AG09309 (cell line): ENCODE measurements at places on chromosomes 13 and 19.

DNA sequence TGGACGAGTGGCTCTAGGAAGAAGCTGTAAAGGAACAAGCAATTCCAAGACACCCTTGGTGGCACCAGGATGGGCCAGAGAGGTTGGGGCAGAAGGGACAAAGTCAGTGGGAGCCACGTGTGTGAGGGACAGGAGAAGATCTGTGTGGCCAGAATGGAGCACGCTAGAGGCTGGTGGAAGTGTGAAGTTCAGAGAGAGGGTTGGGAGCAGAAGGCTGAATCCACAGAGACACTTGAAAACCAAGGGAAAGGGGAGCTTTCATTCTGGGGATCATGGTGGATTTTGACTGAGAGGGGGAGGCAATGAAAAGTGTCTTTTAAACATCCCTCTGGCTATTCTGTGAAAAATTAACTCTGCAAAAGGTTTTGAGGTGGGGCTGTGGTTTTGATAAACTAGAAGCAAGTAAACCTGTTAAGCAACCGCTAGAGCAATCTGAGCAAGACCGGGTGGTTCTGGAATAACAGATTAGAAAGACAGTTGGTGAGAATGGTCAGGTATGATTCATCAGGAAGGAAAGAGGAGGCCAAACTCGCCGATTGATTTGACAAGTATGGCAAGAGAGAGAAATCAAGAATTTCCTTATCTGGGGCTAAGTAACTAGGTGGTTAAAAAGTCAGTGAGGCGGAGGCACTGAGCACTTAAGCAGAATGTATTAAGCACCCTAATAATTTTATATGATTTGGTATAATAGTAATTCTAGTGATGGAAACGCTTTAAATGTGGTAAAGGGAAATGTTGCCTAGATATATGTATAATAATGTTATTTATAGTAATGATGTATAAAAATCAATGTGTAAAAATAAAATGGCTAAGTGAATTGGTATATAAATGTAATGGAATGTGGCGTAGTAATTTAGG is 140.0 kb downstream of the MYO16 start:
- DNase-seq, result no peak

GRCh38 chr19:10699650-10700335 is 1.4 kb upstream of the QTRT1 start:
- DNase-seq, result no peak

DNA sequence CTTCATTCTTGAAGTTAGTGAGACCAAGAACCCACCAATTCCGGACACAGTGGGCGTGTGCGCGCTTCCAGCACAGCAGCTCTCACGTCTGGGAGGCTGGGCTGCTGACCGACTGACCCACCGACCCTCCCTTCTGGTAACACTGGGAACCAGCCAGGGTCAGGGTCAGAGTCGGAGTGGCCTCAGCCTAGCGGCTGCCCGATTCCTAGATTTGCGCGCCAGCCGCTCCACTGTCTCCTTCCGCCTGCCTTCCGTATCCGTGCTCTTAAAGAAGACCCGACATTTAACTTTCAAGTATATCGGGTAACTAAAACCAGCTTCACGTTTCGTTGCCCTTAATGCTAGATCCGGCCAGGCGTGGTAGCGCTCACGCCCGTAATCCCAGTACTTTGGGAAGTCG is 41.1 kb downstream of the SERP2 start:
- DNase-seq, result no peak

DNA sequence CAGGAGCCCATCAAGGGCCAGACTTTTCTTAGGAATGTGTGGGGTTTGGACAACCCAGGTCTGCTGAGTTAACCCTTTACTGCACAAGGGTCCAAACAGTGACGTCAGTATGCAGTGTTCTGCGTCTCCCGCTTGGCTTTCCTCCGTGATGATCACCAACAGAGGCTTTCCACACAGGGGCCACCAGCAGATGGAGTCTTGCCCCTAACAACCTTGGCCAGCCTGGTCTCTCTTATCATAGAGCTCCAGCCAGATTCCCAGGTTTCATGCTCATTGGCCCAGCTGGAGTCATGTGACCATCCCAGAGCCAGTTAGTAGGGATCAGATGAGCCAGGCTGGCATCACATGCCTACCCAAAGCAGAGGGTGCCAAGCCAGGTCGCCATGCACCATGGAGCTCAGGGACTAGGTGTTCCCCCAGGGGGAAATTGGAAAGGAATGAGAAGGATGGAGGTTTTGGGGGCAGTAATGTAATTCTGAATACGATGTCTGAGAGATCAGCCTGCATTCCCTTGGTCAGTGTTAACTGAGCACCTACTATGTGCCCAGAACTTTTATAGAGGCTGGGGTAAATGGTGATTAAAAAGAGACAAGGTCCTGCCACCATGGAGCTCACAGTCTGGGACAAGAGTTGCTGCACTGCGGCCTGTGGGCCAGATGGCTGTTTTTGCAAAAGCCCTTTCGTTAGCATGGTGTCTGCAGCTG is 61.2 kb downstream of the MYH14 start:
- no peak for DNase-seq

DNA sequence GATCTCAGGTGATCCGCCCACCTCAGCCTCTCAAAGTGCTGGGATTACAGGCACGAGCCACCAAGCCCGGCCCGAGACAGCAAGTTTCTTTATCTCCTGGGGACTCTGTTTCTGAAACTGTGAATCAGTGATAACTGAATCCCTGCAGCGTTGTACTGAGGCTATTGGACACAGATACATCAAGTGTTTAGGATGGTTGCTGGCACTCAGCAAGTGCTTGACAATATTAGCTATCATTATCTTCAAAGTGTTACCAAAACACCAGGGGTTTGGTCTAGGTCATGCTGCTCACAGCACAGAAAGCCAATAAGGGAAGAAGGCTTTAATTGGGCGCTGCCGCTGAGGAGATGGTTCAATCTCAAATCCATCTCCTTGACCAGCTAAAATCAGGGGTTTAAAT is 20.5 kb upstream of the PNMA8C start:
- DNase-seq, result no peak
